ENCODE measurements at places on chromosomes 13 and 19.

- DNase-seq: no peak
Measured at GRCh38 chr19:36775768-36776167, 3.2 kb upstream of the ZNF850 start.

- DNase-seq: peak; percentile 7
Measured at GRCh38 chr19:37007587-37008220, 70.5 kb upstream of the ZNF420 start.

DNA sequence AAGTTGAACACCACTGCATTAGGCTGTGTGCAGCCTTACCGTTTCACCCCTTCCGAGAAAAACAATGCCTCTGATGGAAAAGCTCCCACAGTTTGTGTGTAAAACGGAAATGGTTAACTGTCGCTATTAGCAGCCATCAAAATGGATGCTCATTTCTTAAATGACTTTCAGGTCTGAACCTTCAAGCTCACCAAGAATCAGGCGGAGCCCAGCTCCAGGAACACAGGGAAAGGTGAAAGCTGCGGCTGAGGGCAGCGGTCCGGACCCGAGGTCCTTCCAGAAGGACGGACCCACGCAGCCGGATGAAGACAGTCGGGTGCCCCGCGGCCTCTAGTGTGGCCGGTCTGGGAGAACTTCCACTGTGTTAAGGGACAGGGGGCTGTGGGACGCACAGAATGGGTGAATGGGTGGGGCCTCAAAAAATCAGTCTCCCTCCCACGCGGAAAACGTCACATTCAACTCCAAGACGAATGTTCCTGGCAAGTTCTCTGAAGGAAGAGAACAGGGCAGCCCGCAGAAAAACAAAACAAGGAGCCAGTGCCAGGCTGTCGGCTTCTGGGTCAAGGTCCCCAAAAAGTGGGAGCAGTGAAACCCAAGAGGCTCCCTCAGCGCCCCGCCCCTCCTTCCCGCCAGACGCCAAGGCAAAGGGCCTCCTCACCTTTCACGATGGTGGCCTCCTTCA lies 4.9 kb downstream of the IRS2 start:
- DNase-seq: no peak

- no peak for DNase-seq
Measured at GRCh38 chr13:22232186-22232585, 561.3 kb downstream of the FGF9 start.

- no peak for DNase-seq
Measured at GRCh38 chr13:105735281-105735680, 800.2 kb downstream of the EFNB2 start.

GRCh38 chr13:50974268-50974667 lies 64.7 kb downstream of the RNASEH2B start:
- no peak for DNase-seq

GRCh38 chr13:80931118-80931517 lies 590.2 kb upstream of the SPRY2 start:
- no peak for DNase-seq

GRCh38 chr13:101343128-101343787 lies 73.0 kb downstream of the NALCN start:
- DNase-seq: no peak
